ENCODE measurements at places on chromosomes 2 and 18.

GRCh38 chr2:18829251-18829902 lies 240.0 kb upstream of the NT5C1B start:
- DNase-seq: no peak

GRCh38 chr2:241617431-241618154 lies 19.4 kb downstream of the THAP4 start:
- peak; percentile 41 for DNase-seq

DNA sequence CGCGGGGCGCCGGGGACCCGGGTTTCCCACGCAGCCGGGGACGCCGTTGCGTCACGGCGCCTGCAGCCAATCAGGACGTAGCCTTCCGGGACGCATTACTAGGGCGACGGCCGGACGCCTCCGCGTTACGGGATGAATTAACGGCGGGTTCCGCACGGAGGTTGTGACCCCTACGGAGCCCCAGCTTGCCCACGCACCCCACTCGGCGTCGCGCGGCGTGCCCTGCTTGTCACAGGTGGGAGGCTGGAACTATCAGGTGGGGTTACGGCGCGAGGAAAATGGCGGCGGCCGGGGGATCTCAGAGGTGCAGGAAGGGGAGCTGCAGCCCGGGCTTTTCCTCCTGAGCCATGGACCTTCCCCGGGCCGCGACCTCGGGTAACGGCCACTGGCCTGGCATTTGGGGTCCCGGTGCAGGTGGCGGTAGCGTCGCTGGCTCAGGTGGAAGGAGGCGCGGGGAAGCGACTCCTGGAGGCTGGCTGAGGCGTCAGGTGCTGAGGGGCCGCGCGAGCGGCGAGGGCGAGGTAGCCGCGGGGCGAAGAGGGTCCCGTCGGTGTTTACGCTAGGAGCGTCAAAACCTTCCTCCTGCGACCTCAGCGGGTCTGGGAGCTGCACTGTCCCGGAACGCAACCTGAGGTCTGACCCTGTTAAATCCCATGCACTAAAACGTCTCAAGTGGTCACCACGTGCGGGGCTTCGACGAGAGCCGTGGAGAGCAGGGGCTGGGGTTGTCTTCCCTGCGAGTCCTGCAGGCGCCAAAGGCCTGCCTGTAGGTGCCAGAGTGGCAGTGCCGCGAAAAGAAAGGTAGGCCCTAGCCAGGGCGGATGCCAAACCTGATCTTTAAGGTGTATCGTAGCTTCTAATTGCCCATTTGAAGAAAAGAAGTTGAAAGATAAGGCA lies at the start of gene LCLAT1:
Gene LCLAT1, plus strand, starts transcription at position 98 of the 897 bp plus-strand sequence. CDS start 78,345 bp downstream, outside the sequence.
- peak; percentile 91 for DNase-seq

DNA sequence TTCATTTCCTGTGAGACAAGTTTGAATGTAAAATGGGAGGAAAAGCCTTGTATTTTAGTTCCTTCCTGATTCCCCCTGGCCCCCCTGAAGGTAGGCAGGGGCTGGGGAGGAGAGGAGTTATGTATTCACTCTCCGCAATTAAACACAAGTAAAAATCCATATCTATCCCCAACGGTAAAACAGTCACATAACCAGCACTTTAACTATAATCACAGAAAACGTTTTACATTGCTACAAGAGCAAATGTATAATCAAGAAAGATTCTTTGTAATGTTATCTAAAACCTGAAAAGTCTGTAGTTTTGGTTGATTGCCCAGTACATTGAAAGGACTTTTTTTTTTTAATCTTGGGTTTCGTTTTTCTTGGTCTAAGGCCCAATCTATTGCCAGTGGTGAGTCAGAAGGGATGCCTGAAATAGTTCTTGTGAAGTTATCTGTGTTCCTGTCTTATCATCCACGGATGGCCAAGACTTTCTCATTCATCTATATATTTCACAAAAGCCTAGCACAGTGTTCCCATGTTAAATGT lies 34.5 kb upstream of the CCNYL1 start:
- no peak for DNase-seq

GRCh38 chr2:138359532-138359931 lies 142.0 kb upstream of the SPOPL start:
- DNase-seq: no peak

DNA sequence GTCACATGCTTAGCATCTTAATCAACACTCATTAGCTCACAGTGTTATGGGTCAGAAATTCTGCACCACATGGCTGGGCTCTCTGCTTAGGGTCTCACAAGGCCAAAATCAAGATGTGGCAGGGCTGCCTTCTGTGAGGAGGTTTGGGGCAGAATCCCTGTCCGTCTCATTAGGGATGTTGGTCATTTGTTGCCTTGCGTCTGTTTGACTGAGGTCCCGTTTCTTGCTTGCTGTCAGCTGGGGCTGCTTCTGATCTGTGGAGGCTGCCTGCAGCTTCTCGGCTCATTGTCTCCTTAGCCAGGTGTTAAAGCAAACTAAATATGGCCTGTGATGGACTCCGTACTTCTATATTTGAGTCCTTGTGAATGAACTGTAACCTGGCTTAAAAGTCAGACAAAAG lies 146.5 kb downstream of the NDUFA10 start:
- DNase-seq: no peak

DNA sequence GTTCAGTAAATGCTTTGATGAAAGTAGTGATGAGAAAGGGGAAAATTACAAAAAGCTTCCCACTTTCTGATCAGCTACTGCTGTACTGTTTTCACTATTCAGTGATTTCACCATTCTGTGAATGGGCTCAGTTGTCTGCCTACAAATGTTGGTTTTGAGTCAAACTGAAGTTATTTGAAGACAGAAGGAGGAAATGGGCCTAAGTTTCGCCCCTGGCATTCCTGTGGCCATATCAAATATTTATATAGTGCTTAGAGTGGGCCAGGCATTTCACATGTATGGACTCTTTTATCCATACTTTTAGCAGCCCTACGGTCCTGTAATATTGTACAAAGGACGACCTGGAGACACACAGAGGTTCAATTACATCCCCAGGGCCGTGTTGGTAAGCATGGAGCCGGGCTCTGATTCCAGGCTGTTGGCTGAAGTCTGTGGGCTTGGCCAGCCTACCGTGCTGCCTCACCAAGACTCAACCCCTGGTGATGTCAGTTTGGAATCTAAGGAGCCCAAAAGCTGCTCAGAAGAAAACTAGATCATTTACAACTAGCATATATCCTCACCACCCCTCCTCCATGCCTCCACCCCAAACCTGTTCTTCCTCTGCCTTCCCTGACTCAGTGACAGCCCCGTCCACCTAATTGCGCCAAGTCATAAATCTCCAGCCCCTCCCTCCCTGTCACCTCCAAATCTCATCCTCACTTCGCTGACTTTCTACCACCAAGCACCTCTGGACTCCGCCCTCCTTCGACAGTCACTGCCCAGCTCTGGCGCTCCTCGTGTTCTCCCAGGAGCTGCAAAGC lies 10.1 kb upstream of the GRHL1 start:
- no peak for DNase-seq

- no peak for DNase-seq
Measured at GRCh38 chr2:48482313-48482712, 47.6 kb upstream of the STON1 start.

DNA sequence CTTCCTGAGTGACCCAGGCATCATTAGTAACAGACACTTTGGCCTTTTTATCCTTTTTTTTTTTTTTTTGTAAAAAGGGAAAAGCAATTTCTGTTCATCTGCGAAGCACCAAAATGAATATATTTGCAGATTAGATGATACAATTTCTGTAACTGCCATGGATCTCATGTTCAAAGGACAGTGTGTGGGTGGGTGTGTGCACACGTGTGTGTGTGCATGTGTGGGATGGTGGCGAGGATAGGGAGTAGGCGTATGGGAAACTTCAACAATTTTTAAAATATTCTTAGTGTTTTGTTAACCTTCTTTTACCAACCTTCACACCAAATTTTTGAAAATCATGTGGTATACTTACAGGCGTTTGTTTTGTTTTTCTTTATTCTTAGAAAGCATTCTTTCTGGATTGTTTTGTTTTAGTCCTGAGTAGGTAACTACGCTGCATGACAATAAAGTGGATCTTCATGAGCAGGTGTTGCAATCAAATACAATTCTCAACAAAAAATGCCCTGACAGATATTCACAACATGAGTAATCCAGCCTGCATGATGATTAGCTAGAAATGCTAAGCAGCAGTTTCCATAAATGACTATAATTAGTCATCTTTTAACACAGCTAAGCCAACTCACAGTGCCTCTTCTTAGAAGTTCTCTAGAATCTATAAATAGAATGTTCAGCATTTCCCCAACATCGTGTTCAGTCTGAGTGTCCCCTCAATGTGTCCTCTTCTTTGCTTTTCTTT lies 53.5 kb upstream of the RMDN2 start:
- DNase-seq: peak; percentile 70

DNA sequence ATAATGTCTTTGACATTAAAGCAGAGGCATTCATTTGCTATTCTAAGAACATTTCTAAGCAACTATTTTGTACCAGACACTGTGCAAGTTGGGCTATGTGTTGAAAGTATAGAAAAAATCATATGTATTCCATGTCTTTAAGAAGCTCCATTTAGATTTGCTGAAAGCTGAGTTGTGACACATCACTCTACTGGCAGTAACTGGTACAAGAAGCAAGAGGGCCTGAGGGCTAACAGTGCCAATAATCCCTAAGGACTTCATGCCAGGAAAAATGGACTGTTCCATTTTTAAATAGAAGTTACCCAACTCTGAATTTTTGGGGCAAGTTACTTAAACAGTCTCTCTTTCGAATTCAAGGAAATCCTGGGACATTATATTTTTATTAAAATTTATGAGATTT lies 178.7 kb downstream of the SRBD1 start:
- DNase-seq: no peak

DNA sequence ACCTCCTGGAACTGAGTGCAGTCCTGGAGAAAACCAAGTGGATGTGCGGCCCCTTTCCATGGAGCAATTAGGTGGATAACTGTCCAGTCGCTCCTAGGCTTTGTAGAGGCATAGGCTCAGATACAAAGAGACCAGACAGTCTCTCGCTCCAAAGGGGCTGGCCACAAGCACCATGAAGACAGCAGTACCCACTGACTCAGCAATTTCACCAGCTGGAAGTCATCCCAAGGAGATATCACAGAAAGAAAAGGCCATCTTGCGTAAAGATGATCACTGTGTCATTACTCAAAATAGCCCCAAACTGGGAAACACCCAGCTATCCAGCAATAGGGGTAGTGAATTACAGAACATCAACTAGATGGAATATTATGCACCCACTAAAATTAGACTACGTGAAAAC lies 161.2 kb downstream of the MSH2 start:
- peak; percentile 1 for DNase-seq

GRCh38 chr18:9140381-9140780 lies 3.8 kb downstream of the ANKRD12 start:
- DNase-seq: no peak
